Pancreas (tissue), 10 donors: ENCODE measurements at places on chromosomes 2 and 18.

DNA sequence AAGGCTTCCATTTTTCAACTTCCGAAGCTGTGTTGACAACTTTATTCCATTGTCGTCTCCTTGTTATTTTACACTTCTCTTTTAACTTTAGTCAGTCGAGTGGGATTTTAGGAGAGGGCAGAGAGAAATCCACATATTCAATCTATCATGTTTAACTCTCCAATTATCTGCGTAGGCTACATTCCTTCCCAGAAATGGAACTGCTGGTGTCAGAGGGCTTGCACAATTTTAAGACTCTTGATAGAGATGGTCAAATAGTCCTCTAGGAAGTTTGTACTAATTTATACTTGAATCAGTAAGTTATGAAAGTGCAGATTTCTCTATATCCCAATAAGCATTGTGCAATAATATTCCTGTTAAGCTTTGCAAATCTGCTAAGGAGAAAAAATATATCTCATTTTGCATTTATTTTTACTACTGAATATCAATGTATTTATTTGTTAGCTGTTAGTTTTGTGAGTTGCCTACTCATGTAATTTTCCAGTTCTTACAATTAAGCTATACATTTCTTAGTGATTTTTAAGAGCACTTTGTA lies 95.6 kb downstream of the CYP26B1 start:
- no peak for DNase-seq

DNA sequence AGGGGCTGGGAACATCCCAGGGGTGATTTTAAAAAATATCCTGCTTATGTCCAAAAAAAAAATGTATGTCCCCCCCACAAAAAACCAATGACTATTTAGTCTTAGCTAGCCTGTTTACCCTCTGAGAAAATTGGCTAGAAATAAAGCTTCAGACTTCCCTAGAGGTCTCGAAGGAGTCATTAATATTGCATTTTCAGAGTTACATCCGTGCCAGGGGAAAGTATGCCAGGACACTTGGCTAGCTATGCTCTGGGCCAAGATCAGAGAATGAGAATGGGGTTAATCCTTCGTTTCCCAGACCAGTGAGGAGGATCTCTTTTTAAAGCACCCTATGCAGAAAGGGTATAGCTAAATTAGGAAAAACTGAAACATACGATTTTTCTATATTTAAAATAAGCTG lies 183.6 kb downstream of the MC4R start:
- DNase-seq, result no peak

- no peak for DNase-seq
Measured at GRCh38 chr2:16674154-16674553, 8.5 kb upstream of the CYRIA start.

DNA sequence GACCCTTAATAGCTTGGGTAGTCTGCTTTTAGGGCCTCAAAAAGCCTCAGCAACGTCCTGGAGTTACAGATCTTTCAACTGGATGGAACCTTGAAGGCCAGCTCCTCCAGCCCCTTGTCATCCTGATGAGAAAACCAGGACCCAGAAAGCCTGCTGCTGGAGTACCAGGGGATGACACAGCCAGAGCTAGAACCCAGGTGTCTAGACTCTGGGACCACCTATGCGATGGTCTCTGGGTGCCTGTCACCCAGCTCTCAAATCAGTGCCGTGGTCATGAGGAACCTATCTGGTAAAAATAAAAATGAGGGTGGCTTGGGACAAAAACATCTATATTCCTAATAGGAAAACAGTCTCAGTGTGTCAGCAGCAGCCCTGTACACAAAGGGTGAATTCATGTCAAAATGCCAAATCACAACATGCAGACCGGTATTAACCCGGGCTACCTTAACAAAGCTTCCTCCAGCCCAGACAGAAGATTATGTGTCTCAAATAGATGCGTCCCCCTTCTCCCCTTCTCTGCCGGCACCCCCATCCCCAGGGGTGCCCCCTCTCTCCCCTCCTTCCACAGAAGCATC lies 28.5 kb downstream of the SMAD7 start:
- no peak for DNase-seq

- DNase-seq, result no peak
Measured at GRCh38 chr2:221546505-221547225, 25.4 kb downstream of the EPHA4 start.

- DNase-seq, result no peak
Measured at GRCh38 chr2:241052677-241053360, 49.3 kb downstream of the MTERF4 start.

GRCh38 chr2:85852152-85852840 lies 36.5 kb downstream of the ST3GAL5 start:
- DNase-seq, result no peak

DNA sequence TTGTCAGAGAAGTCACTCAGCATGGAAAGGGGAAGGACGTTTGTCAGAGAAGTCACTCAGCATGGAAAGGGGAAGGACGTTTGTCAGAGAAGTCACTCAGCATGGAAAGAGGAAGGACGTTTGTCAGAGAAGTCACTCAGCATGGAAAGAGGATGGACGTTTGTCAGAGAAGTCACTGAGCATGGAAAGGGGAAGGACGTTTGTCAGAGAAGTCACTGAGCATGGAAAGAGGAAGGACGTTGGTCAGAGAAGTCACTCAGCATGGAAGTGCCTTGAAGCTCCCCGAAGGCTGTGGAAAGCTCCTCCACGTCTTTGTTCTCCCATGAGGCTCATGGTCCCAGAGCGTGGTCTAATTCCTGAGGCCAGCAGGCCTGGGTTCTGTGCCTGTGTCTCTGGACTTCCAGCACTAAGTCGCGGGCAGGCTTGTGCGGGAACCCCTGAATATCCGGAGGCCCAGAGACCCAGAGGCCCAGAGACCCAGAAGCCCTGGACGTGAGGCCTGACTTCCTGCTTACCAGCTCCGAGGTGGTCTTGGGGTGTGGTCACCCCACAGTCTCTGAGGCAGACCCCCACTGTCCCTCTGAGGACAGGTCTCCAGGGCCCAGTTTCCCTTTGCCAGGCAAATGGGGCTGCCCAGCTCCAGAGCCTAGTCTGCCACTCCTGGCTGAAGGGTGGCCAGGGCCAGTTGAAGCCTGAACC lies 70.4 kb upstream of the TWIST2 start:
- no peak for DNase-seq

GRCh38 chr2:240888130-240888889 lies 7.6 kb downstream of the MAB21L4 start:
- no peak for DNase-seq

DNA sequence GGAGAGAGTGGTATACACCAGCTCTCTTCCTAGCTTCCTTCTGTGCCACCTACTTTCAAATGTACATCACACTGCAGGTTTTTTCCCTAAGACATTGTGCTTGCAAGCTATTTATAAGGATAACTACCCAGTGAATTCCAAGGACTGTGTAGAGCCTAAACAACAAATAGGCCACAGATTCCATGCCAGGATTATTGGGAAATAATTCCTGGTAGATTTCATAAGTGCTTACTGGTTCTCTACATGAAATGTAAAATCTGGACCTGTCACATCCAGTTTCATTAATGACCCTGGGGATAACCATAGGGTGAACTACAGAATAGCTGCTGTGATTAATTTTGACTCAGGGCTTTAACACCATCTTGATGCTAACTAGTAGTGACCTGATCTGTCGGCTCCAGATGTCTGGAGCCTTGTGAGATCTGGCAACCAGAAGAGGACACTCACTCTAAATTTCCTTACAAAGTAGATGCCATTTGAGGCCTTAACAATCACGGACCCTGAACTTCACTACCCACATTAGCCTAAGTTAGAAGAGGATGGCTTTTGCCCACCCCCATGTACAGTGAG lies 34.3 kb upstream of the LGALSL start:
- no peak for DNase-seq

- DNase-seq, result no peak
Measured at GRCh38 chr18:47986620-47987387, 56.3 kb upstream of the SMAD2 start.

- DNase-seq, result no peak
Measured at GRCh38 chr18:8721716-8722115, 16.4 kb downstream of the MTCL1 start.

DNA sequence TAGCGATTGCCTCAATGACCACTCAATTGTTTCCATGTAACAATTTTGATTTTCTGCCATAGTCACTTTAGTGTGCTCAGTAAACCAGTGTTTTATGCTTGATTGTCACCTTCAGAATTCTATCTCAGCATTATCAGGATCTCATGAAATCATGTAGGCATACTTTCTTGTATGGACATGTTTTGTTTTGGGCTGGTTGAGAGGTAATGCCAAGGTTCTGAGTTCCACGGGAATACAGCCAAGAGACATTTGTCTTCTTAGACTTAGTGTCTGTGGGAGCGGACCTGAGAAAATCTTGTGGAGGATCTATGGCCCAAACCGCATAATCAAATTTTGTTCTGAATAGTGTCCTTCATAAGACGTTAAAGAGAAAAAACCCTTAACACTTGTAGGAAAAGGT lies 10.2 kb downstream of the MSTN start:
- DNase-seq, result no peak

DNA sequence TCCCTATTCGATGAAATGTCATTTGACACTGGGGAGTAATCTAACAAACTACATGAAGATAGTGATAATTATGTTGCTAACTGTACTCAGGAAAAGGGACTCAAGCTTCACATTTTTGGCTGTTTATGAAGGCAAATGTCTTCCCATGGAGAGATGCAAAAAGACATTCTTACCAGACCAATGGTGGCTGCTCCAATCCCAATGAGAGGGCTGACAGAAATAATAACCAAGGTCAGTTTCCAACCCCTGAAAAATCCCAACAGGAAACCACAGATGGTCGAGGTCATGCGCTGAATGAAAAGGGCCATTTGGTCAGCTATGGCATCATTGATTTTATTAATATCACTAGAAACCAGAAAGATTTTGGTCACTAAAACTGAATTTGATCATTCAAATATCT lies 37.6 kb downstream of the ABCB11 start:
- no peak for DNase-seq

GRCh38 chr2:196206804-196207203 lies 35.4 kb upstream of the STK17B start:
- no peak for DNase-seq

DNA sequence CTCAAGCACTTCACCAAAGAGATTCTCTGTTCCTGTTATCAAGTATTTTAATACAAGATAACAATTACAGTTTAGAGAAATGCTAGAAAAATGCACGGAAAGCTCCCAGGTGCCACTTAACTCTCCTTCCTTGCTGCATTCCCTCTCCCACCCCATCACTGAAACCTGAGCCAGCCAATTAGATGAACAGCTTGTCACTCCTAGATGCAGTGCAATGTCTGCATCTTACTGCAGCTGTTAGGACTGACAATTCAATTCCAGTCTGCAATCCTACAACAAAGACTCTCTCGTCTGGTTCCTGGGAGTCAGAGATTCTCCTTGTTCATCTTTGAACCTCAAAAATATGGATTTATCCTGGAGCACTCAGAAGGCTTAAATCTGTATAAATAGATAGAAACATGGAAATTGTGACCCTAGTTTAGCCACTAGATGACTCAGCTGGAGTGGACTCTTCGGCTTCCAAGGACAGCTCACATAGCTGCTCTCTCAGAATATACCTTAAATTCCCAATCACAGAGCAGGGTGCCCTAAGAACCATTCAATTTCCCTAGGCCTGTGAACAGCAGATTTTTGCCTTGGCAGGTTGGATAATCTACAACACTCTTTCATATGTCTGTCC lies 311.1 kb downstream of the NRXN1 start:
- no peak for DNase-seq

GRCh38 chr2:227739351-227739750 lies 6.3 kb upstream of the SCYGR8 start:
- no peak for DNase-seq

GRCh38 chr2:195445639-195446038 lies 211.4 kb upstream of the SLC39A10 start:
- no peak for DNase-seq

- DNase-seq, result no peak
Measured at GRCh38 chr2:101976891-101977290, 14.9 kb upstream of the IL1R2 start.

- no peak for DNase-seq
Measured at GRCh38 chr2:145138626-145139025, 618.7 kb upstream of the ZEB2 start.

DNA sequence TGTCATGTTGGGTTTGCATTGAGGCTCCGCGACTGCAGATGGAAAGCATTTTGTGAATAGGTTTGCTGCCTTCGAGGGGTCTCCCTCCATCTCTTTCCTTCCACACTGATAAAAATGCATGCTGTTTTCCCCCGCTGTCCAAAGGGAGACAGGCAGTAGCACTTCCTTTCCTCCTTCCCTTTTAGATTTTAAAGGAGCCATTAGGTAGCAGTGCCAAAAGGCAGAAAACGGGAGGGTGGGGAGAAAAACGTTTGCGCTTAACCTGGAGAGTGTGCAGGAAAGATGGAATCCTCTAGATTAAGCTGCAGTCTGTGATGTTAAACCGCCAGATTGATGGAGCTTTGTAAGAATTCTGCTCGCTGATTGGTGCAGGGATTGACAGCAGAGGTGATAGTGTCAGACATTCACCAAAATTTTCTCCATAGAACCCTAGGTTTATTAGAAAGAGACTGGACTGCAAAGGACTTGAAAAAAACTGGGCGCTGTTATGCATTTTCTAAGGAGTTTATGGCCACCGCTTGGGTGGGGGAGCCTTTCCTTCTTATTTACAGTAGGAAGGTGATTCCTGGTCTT lies 688 bp downstream of the MAPRE2 start:
- no peak for DNase-seq

DNA sequence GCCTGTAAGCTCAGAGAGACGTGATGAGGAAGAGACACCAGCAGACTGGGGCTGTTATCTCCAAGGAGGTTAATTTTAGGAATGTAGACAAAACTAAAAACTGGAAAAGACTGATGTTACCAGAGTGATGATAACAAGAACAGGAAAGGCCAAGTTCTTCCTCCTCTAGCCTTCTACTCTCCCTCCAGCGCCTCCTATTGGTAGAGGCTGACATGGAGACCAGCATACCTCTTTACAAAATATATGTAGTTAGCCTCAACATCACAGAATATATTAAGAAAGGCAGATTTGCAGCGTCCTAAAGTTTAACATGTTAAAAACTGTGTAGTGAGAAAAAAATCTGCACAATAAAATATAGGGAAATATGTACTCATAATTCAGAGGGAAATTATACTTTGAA lies 66.0 kb downstream of the TCF4 start:
- DNase-seq, result no peak

DNA sequence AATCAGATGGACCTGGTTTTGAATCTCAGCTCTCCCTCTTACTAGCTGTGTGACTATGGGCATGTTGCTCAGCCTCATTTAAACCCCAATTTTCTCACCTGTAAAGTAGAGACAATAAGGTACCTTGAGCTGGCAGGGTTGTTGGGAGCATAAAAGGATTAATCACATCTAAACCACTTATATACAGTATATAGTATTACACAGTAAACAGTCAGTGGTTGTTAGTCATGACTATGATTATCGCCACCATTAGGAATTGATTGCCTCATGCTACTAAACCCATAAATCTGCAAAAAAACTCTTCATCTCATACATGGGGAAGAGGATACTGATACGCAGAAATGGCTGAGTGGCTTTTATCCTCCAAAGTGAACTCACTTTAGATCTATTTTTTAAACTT lies 65.8 kb downstream of the INO80D start:
- DNase-seq, result no peak

- no peak for DNase-seq
Measured at GRCh38 chr2:220334210-220334609, 706.8 kb downstream of the SLC4A3 start.

- no peak for DNase-seq
Measured at GRCh38 chr2:85503851-85504777, 34.9 kb upstream of the MAT2A start.
